ENCODE measurements at places on chromosomes 13 and 19. TPM values are rescaled to one million over a fixed set of nuclear protein-coding genes. Genes with fewer than 3 reads are reported as not detected.

ZNF132 gene
- total RNA-seq, result 1.6 TPM

IZUMO2 gene
- not detected for total RNA-seq

NLRP12 gene
- total RNA-seq, result not detected

RCBTB2 gene
- 5.1 TPM for total RNA-seq

PODNL1 gene
- total RNA-seq, result 0.16 TPM

CRTC1 gene
- total RNA-seq, result 3.0 TPM

GPC6 gene
- 4.7 TPM for total RNA-seq

Data from hair follicular keratinocyte (primary cell).